ENCODE measurements at places on chromosomes 3 and 15. TPM values are rescaled to one million over a fixed set of nuclear protein-coding genes. Genes with fewer than 3 reads are reported as not detected.

The DISP2 gene
- 0.31 TPM for total RNA-seq

The DGKG gene
- total RNA-seq = 13.3 TPM

The SAMD7 gene
- not detected for total RNA-seq

The ERC2 gene
- total RNA-seq = 2.6 TPM

The C3orf33 gene
- 5.5 TPM for total RNA-seq

DNA sequence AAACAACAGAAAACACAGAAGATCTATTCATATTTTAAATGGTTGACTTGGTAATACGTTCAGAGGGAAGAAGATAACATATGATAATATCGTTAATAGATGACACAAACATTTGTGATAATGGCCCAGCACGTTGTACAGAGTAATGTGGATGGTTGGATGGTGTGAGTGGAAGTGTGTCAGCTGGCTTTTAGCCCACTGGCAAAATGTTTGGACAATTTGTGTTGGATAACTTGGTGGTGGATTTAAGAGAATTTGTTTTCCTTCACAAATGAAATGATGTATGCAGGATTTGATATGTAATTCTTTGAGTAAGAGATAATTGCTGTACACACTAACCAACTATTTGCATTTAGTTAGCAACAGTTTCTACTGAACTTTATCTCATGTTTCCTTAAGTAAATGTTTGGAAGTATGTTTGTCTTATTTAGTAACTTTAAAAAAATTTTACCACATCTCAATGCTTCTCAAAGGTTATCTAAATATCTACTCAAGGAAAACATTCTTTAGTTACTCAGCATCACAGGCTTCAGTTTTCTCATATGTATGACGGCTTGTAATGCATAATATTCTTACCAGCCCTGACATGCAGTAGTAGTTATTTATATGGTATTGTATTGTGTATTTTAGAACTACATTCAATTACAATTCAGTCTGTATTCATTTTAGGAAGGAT is 328.5 kb upstream of the GOLIM4 start:
- DNase-seq = no peak

- DNase-seq = no peak
These were observed 9.8 kb upstream of the MUC4 start for GRCh38 chr3:195821403-195822130.

GRCh38 chr15:75693501-75694240 is 19.0 kb downstream of the CSPG4 start:
- no peak for DNase-seq

- DNase-seq = no peak
These were observed 248.7 kb downstream of the ZIC4 start for GRCh38 chr3:147157631-147158030.

DNA sequence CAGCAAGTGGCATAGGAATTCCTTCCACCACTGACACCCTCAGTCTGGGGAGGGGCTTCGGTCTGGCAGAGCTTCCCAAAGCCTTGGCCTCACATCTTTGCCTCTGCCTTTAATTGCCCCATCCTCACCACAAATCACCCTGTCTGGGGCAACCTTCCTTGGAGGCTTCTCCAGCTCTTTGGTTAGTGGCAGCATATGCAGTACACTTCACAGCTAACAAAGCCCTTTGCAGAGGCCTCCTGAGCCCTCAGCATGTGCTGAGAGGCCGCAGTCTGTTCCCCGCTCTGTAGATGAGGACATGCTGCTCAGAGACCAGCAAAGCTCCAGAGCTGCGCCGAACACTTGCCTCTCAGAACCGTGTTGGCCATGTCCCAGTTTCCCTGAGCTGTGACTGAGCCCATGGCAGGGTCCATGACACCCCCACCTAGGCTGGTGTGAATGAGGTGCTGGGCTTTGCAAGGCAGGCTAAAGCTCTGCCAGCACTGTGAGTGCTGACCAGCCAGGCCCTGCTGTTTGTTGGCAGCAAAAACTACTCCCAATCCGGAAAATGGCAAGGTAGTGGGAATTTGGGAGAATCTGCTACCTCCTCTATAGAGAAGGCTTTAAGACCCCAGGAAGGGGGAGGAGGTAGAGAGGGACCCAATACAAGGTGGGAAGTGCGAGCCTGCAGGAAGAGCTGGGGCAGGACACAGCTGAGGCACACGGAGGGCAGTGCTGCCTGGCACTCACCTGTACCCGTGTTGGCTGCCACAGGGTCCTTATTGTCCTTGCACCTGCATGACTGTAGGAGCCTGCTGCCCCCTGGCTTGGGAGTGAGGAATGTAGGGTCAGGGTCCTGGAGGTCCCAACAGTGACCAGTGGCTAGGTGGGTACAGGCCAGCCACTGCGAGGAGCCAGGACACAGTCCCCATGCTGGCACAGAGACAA is 8.4 kb upstream of the KLF15 start:
- no peak for DNase-seq

GRCh38 chr3:82636177-82636576 is 874.7 kb upstream of the GBE1 start:
- no peak for DNase-seq

- no peak for DNase-seq
These were observed 183.6 kb downstream of the AGBL1 start for GRCh38 chr15:86263230-86263629.

GRCh38 chr3:59817511-59817910 is 767.7 kb upstream of the CFAP20DC start:
- no peak for DNase-seq

- no peak for DNase-seq
These were observed 5.4 kb downstream of the IQCF6 start for GRCh38 chr3:51773529-51774056.

GRCh38 chr15:94587113-94587512 is 355.8 kb downstream of the MCTP2 start:
- DNase-seq = no peak

DNA sequence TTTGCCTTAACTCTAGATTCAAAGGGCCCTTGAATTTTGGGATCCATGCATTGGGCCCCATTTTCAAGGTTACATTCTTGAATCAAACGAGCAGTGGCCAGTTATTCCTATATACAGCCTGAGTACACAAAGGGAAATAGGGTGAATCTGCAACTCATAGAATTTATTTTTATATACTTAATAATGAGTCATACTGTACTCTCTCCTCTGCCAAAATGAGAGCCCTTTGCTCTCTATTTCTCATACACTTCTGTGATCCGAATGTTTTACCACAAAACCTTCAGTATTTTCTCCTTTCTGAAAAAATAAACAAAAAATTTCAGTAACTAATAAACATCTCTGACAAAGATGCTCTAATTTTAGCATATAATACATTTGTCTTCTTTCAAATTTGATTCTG is 116.7 kb downstream of the SERPINI1 start:
- no peak for DNase-seq

- DNase-seq = no peak
These were observed 15.6 kb downstream of the CLDN1 start for GRCh38 chr3:190306513-190307163.

DNA sequence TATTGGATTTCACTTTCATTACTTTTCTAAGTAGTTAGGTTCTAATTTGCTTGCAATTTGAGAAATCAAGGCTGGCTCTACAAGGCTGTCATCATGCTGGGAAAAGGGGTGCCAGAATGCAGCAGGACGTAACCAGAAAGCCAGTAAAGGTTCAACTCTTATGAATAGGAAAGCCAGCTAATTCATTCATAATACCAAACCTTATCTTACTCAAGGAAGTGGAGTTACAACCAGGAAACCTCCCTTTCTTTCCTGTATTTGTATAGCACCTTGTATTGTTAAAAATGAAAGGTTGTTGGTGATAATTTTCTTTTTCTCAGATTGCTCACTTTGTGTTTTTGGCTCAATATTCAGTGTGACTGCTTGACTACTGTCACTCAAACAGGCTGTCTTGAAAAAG is 109.4 kb downstream of the FILIP1L start:
- no peak for DNase-seq

DNA sequence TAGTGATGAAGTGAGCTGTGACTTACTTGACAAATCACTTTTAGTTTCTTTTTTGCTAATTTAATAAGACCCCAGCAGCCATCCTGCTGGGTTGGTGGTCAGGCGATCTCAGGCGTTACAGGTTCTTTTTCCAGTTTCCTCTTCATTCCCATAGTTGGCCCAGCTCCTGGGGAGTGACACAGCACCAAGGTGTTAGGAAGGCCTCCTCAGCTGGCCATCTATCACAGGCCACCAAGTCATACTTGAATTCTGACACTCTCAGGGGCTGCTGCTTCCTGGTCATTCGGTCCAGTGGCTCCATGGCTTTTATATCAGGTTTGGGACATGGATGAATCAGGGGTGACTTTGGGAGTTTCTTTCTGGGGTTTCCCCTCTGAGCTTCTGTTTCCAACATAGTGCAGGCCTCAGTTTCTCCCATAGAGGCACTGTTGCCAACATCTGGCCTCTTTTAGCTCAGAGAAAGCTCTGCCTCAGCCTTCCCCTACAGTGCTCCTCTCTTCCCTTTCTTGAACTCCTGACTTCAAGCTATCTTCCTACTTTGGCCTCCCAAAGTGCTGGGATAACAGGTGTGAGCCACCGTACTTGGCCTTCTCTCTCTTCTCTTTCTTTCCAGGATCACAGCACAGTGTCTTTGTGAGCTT is 211.8 kb downstream of the NR2F2 start:
- no peak for DNase-seq
